ENCODE measurements at places on chromosomes 7 and 10.

- DNase-seq, result no peak
Measured at GRCh38 chr7:46239846-46240245, 318.8 kb upstream of the IGFBP3 start.

GRCh38 chr7:107913851-107914250, 22.9 kb downstream of the DLD start:
- DNase-seq, result no peak

GRCh38 chr10:20911626-20912025, 14.5 kb upstream of the NEBL start:
- no peak for DNase-seq

DNA sequence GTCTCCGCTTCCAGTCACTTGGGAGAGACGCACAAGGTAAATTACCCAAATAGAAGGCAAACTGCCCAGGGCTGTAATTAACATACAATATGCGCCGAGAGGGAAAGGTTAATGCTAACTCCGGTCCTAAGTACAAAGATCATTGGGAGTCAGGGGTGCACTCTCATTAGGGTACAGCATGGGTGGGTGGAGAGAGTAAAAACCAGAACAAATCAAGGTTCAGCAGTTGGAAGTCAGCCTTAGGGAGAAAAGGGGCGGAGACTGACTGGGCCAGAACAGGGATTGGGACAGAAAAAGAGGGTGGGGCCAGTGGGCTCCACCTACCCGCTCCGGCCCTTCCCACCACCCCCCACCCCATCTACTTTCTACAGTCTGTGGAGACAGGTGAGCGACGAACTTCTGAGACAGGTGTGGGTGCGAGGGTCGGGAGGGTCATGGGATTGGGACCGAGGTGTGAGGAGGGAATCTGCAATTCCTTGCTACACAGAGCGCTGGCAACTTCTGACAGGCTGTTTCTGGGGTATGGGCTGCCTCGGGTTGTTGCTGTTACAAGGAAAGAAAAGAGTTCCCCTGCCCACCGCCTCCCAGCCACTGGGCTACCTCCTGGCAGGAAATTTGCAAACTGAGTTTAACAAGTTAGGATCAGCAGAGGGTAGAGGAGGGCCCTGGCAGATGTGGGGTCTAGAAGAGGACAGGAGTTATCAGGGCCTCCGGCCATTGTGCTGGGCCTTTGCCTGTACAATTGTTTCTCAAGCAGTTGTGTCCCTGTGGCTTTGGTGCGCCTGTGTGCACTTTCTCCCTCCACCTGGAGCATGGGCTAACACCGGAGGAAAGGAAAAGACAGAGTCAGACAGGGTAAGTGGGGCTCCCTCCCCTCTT, at the start of gene TMEM139:
Gene TMEM139 (plus strand): TSS at position 368 of the 879 bp plus-strand sequence. CDS start 1,000 bp downstream, outside the sequence.
- no peak for DNase-seq

GRCh38 chr7:121344093-121344492, 15.3 kb downstream of the WNT16 start:
- no peak for DNase-seq

DNA sequence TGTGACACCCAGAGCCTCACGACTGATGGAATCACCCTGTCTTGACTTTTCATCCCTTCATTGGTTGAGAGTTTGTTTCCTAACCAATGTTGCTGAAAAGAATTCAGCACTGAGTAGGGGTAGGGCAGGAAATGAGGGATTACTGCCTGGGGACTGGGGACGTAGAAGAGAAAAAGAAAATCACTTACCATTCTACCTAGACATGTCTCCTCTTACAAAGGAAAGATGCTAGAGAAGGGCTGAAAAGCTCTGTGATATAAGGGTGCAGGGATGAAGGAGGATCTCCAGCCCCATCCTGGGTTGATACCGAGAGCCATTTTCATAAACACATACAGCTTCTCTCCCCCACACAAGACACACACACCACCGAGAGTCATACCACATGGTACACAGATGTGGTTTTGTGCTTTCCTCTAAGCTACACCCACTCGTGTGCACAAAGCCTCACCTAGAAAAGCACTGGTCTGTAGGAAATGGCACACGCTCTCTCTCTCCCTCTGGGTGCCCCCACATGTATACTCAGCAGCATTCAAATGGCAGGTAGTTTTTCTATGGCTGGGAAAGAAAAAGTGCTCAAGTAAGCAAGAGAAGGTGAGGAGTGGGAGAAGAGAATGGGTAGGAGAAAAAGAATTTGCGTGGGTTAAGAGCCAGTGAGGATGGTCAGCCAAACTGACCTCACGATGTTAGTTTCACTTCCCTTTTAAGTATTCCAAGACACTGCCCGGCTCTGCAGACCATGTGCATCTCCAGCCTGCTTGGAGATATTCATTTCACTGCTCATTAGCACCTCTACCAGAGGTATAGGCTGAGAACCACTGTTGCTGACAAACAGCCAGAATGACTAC, 85.8 kb downstream of the CALD1 start:
- peak; percentile 20 for DNase-seq

DNA sequence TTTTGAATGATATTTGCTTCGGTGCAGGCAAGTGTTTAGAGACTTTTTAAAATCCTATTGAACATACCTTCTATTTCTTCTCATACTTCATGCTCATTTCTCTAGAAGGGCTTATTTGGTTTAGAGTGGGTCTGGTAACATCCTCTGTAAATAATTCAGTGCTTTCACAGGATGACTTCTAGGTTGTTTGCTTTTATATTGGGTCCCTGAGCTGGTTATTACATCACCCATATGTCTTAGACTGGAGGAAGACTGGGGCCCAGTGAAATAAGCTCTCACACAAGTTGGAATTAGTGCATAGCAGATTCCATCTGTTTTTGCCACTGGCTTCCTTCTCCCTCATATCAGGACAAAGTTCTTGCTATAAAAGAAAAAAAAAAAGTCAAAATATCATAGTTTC, 6.5 kb downstream of the SUPV3L1 start:
- DNase-seq, result no peak

GRCh38 chr7:11228515-11228914, 254.8 kb downstream of the PHF14 start:
- DNase-seq, result no peak

DNA sequence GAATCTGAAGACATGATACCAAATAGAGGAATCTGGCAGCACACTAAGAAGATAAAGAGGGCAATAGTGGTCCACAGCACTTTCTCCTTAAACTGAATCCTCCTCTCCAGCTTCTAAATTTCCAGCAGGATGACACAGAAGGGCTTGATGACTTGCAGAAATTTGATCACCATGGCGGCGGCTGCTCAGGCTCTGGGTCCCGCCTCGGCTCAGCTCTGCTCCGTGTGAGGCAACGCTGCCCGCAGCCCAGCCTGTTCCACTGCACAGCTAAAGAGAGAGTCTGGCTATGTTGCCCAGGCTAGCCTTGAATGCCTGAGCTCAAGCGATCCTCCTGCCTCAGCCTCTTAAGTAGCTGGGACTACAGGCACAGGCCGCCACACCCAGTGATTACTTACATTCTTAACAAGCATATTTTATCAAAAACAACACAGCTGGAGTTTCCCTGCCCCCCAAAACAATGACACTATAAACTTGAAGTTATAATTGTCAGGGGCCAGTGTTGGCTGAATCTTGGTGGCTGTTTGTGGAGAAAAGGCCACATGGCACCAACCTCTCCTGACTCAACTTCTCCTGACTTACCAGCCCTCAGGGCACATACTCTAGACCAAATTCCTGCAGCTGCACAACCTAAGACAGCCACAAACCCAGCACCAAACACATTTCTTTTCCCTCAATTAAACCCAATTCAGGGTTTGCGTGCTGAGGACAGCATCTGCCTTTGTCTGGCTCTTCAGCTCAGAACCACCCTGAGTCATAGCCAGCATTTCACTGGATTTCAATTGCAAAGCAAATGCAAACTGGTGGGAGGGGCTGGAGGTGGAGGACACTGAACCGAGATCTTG, 11.6 kb upstream of the TNPO3 start:
- DNase-seq, result no peak

DNA sequence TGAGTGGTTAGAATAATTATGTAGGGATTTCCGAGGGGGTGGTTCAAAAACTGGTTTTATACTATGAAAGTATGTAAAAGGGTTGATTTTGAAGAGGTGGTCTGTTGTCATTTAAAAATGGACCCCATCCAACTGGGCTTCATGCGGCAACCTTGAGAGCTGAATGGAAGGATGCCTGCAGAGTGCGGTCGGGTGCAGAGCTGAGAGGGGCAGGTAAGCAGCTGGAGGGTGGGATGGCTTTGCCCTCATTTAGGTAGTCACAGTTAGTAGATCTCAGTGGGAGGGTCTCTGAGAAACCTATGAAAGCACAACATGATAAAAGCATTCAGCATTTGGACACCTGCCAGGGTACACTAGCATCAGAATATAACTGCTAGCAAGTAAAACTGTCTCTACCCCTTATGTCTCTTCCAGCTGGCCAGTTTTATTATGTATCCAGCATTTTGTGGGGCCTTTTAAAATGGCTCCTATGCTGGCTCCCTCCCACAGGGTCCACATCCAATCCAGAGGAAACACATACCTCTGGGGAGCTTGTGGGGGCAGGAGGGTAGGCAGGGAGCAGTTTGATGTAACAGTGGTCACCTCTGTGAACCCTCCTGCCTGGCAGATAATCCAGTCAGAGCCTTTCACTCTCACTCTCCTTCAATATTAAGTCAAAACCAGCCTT, 75.9 kb upstream of the MAGI2 start:
- DNase-seq, result no peak

DNA sequence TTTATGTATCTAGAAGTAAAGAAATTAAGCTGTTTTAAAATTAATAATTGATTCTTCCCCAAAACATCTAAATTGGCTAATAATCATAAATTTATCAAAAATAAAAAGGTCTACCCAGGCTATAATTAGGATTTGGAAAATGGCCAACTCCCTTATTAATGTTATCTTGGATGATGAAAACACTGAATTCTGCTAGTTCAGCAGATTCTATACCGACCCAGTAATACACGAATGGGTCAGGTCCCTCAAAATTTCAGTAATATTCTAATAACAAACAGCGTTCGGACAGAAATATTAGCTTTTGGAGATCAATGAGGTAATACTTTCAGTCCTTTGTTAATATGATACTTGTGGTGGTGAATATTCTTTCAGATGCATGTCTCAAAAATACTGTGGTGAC, 360.7 kb upstream of the MGMT start:
- DNase-seq, result no peak

DNA sequence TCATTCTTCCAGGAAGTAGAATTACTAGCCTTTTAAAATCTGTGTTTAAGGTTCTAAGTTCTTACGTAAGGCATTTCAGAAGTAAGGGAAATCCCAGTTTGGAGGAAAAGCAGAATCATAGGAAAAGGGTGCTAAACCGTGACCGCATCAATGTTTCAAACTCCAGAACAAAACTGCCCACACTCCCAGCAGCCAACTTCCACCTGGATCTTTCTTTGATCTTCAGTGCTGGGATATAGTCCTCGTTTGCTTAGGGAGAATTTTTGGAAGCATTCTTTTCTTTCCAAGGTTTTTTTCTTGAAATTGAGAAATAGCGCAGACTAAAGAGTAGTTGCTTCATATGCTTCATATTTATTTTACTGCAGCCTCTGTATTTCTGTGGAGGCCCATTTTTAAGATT, 8.9 kb downstream of the PROSER2 start:
- DNase-seq, result no peak

DNA sequence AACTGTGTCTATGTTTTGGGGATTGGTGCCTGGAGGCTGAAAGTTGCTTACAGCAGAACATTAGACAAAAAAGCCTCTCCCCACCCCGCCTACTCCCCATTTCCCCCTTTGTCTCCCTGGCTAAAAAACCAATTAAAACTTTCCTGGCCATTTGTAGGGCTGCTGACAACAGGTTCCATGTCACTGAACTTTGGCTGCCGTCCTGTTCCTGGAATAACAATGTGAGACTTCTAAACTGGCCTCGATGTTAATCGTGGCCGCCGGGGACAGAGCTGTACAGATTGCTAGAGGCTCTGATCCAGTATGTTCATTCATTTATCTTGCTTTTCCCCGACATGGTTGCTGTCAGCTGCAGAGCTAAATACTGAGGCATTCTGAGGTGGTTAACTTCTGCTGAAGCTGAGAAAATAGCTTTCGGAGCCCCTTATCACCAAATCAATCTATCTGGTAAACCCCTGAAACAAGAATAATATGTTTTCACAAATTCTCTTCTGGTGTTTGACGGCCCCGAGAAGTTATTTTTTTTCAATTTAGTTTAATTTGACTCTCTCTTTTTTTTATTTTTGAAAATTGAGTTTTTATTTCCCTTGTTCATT, 271.6 kb downstream of the GFRA1 start:
- DNase-seq, result no peak

GRCh38 chr10:19930936-19931893, 115.0 kb downstream of the PLXDC2 start:
- DNase-seq, result no peak

GRCh38 chr10:121661451-121661851, 63.2 kb upstream of the FGFR2 start:
- no peak for DNase-seq

DNA sequence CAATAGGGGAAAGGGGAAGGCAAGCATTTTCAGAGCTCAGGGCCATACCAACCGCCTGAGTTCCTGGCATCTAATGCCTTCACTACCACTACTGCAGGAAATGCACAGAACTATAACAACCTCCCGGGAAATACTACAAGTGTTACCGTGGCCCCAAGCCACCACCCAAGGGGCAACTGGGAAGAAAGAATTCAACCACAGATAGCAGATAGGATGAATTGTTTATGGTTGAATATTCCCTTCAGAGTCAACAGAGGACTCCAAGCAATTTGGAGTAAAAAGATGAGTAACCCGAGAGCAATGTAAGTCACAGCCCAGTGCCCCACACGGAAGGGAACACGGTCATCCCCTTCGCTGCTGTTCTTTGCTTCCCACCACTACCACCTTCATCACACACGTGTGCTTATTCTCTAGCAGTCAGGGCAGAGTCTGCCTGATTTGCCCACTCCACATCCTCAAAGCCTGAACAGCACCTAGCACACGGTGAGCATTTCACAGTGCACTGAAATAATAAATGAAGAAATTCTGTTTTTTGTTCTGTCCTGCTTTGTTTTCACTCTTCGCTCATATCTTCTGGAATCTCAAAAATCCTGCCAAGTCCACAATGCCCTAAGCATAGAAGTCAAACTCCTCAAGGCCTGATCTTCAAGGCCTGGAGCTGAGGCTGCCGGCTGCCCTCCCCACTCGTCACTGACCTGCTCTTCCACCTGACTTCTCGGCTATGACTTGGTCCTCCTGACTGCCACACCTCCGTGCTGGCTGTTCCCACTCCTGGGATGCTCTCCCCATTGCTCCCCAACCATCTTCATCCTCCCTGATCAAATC, 221.1 kb downstream of the KCNMA1 start:
- no peak for DNase-seq

GRCh38 chr10:104434601-104435000, 81.0 kb downstream of the CFAP58 start:
- DNase-seq, result no peak

DNA sequence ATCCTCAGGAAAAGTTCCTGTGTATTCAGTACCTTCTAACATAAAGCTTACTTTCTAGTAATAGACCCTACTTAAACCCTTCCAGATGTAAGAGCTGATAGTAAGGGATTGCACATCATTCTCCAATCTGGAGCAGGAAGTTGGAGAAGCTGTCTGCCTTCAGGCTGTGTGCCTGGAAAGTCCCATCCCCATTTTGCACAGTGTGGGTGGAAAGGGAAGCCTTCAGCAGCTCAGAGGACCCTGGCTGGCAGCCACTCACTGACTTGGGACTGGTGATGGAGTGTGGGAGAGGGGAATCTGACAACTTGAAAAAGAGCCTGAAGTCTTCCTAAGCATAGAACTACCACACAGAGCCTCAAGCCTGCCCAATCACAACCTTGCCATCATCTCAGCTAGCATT, 164.1 kb upstream of the ADO start:
- no peak for DNase-seq

Measured in stimulated activated CD8-positive, alpha-beta memory T cell treated with anti-CD3 and anti-CD28 coated beads, Interleukin-7, amount 100 ng/mL, for 4 hours (primary cell).